ENCODE measurements at places on chromosomes 16 and 17.

- no peak for DNase-seq
Observed at GRCh38 chr16:54444851-54445458, 158.4 kb upstream of the IRX3 start.

DNA sequence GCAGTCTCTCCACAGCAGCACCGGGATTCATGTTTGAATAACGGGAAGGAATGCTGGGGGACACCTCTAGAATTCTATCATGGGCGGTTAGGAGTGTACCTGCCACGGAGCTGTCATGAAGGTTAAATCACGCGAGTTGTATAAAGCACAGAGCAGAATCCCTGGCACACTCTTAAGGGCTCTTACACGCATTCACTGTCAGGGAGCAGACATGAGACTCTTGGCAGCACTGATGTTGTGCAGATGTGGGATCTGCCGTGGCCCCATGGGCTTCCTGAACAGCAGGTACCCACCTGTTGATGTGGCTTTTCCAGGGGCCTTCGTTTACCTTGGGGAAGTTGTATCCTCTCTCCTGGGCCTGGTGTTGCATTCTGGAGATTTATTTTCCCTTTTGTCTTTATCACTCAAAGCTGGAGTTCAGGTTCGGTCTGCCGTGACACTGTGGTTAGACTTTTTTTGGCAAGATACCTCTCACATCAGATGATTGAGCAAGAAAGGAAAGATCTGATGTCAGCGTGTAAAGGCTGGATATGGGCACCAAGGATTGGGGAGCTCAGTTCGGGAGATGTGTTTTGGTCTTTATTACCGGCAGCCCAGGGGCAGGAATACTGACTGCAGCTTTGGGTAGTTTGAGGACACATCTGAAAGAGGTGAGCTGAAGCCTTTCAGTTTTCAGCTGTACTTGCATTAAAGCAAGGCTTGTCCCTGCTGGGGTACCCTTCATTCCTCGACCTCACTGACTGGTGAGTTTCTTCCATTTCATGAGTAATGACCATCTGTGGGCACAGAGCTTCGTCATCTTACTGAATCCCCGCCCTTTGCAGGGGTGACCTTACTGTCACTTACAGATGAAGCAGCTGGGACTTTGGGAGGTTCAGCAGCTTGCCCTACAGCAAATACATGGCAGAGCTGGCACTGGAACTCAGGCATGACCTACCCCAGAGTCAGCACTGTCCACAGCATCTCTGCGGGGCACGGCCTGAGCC, 19.3 kb downstream of the KNOP1 start:
- no peak for DNase-seq

DNA sequence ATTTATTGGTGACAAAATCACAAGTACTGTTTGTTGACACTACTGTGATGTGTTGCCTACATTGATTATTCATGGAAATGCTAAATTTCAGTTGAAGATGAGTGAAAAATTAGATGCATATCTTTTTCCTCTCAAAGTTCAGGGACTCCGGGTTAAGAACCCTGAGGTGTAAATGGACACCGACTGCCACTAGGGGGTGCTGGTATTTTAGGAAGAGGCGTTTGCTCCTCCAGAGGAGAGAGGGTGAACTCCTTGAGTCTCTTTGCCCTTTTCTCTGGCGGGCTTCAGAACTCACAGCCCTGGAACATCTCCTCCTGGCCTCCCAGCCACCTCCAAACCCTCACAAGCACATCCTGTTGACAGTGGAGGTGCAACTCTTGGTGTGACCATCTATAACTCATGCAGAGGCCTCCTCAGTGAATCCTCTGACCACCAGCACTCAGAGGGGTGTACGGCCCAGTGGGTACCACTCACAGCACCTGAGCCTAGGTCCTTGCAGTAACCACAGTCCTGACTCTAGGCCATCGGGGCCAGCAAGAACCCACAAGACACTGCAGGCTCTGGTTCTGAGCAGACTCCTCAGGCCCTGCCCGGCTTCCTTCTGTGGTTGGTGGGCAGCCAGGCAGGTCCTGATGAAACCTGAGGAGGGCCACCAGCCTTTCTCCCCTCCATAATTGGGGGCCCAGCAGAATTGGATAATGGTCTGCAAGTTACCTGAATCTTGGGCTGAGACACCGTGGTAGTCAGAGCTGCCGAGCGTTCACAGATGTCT, 26.2 kb upstream of the PIK3R5 start:
- peak; percentile 67 for DNase-seq

DNA sequence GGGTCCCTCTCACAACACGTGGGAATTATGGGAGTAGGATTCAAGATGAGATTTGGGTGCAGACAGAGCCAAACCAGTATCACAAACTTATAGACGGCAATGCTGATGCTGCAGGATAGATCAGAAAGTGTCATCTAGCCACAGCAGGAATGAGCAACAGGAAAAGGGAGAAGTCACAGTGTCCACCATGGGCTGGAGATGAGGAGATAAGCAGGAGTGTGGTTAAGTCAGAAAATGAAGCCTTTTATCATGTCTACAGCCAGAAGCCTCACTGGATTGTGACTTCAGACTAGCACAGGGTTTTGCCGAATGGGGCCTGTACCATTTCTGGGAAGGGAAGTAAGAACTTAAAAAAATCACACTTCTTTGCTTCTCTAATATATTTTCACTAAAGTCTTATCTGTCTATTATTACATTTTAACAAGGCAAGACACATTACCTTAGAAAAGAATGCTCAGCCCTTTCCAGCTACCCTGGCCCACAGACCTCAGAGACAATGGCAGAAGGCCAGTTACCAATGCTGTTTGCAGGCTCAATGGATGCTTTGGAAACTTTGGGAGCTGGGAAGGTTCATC, 490.2 kb upstream of the SALL1 start:
- no peak for DNase-seq

GRCh38 chr17:67696347-67696746, 21.4 kb upstream of the NOL11 start:
- DNase-seq, result no peak

- DNase-seq, result no peak
Observed at GRCh38 chr16:67694611-67695010, 24.5 kb downstream of the GFOD2 start.

DNA sequence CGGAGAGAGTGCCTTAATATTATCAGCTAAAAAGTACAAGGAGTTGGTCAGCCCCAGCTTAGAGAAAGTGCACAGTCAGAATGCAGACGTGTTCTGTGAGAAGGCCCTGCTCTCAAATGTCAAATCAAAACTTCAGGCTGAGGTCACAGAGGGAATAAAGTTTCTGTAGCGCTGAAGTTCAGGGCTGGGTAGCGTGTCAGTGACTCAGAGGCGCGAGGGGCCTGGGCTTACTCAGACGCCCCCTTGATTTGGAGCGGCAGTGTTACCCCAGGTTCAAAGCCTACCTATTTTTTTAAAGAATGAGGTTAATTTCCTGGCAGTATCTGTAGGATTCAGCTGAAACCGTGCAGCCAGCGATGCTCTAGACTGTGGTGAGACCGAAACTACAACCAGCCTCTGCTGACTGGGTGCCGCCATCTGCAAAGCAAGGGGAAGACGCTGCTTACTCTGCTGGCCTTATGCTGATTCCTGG, 4.8 kb downstream of the CIAO3 start:
- DNase-seq, result no peak

- peak; percentile 84 for DNase-seq
Observed at GRCh38 chr16:69481901-69482341, 57.5 kb downstream of the CYB5B start.

DNA sequence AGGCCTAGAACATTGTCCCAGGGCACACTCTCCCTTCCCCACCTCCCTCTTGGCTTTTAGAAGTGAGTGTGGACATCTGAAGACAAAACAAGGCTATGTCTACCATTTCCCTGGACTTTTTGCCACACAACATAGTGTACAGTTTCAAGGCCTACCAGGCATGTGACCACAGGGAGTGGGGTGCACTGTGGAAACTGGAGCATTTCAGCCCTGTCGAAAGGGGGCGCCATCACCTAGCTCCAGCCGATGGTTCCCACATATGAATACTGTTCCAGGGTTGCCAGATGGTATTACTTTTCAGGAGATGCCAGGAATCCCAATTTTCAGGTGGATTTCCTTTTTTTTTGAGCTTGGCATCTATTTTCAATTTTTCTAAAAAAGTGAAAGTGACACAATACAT, 140.7 kb downstream of the KATNIP start:
- DNase-seq, result no peak

Data from femur (tissue), 1 donor.